Mammary epithelial cell (primary cell): ENCODE measurements at places on chromosomes 2 and 18. TPM values are rescaled to one million over a fixed set of nuclear protein-coding genes. Genes with fewer than 3 reads are reported as not detected.

The DIS3L2 gene
- polyA plus RNA-seq, result 9.6 TPM

The TSPYL6 gene
- polyA plus RNA-seq, result not detected

The SERPINB3 gene
- 12.3 TPM for polyA plus RNA-seq

The MERTK gene
- polyA plus RNA-seq, result 0.05 TPM

The EFHD1 gene
- polyA plus RNA-seq, result 1.1 TPM

The FARSB gene
- polyA plus RNA-seq, result 41.3 TPM

The COL4A4 gene
- 0.01 TPM for polyA plus RNA-seq

The SOX11 gene
- polyA plus RNA-seq, result not detected

The ABHD1 gene
- polyA plus RNA-seq, result 0.07 TPM

The DCC gene
- not detected for polyA plus RNA-seq

The MOCOS gene
- polyA plus RNA-seq, result 5.8 TPM

The IL36RN gene
- 0.46 TPM for polyA plus RNA-seq

The ALPG gene
- polyA plus RNA-seq, result 0.03 TPM

The HOXD13 gene
- polyA plus RNA-seq, result not detected

The NEB gene
- polyA plus RNA-seq, result 0.01 TPM

The ACMSD gene
- not detected for polyA plus RNA-seq

The RFX8 gene
- 0.53 TPM for polyA plus RNA-seq

The WNT10A gene
- 0.85 TPM for polyA plus RNA-seq

The COL6A3 gene
- polyA plus RNA-seq, result 0.16 TPM

The ESPNL gene
- polyA plus RNA-seq, result not detected

The KIAA2012 gene
- not detected for polyA plus RNA-seq

The HAAO gene
- polyA plus RNA-seq, result not detected

The LIMS1 gene
- polyA plus RNA-seq, result 73.5 TPM

The ZC3H6 gene
- polyA plus RNA-seq, result 0.58 TPM

The DSC2 gene
- polyA plus RNA-seq, result 15.1 TPM

The ANKRD30B gene
- polyA plus RNA-seq, result not detected

The CPLX4 gene
- not detected for polyA plus RNA-seq

The PLEKHM3 gene
- 2.1 TPM for polyA plus RNA-seq

The NEU2 gene
- polyA plus RNA-seq, result not detected

The DNAJC5G gene
- polyA plus RNA-seq, result not detected

The SERPINB11 gene
- not detected for polyA plus RNA-seq

The SMIM21 gene
- not detected for polyA plus RNA-seq

The IL36B gene
- polyA plus RNA-seq, result 0.07 TPM

The SAG gene
- not detected for polyA plus RNA-seq

The RGPD3 gene
- polyA plus RNA-seq, result 0.08 TPM
